ENCODE measurements at places on chromosomes 3 and 15.

GRCh38 chr15:47618241-47618640 is 99.1 kb upstream of the SEMA6D start:
- DNase-seq: no peak

GRCh38 chr3:21839592-21839991 is 88.6 kb upstream of the ZNF385D start:
- DNase-seq: no peak

GRCh38 chr15:26325495-26325894 is 447.4 kb downstream of the GABRB3 start:
- no peak for DNase-seq

DNA sequence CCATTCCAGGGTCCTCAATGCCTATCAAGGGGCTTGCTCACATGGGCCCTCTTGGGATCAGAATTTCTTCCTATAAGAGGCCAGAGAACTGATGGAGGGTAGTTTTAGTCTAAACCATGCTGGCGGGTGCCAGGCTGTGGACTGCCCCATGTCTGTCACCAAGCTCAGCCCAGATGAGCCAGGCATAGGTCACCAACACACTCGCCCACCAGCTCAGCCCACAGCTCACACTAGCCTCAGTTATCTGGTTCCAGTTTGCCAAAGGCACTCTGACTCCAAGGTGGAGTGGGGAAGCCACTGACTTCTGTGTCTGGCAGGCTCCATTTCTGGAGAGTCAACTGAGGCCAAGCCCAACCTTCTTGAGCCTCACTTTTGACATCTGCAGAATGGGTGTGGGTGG is 50.7 kb upstream of the INSYN1 start:
- no peak for DNase-seq

GRCh38 chr3:173354124-173354523 is 43.4 kb upstream of the NLGN1 start:
- DNase-seq: no peak

GRCh38 chr3:119322021-119322834 is 28.0 kb downstream of the ARHGAP31 start:
- DNase-seq: peak; percentile 17

DNA sequence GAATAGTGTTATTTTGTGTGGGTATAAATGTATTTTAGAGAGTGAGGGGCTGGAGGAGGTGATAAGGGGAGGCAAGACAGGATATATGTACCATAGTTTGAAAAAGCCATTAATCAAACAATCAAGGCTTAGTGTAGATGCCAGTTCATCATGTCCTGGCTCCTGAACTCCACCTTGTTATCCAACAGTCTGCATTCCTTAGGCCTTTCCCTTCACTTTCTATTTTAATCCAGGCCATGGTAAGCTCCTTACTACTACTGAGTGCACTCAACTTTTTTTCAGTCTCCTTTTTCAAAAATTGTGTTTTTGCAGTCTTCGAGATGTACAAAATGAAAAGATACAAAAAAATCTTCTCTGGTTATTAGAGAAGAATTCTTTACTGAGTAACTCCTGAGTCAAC is 700.5 kb upstream of the NAALADL2 start:
- no peak for DNase-seq

GRCh38 chr15:92809880-92810361 is 90.2 kb upstream of the CHD2 start:
- DNase-seq: peak; percentile 56

- DNase-seq: no peak
These were observed 8.4 kb downstream of the DUOX2 start for GRCh38 chr15:45105586-45105985.

DNA sequence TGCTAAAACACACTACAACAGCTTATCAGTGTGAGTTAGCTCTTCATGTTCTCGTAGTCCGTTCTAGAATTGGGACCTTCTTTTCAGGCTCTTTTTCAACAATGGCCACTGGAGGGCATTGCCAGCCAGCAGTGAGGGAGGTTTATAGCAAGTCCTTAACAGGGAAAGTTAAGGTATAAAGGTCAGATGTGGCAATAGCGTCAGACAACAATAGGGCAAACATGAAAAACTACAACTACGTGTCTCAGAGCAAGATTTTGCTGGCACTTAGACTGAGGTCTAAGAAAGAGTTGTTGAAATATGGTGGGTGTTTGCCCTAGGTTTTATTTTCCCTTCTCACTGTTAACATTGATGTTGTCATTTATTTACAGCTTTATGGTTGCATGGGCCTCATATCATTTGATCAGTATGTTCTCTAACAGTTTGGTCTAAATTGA is 161.4 kb downstream of the GMNC start:
- DNase-seq: no peak

- no peak for DNase-seq
These were observed 1.7 kb upstream of the VPS18 start for GRCh38 chr15:40892447-40893012.

GRCh38 chr3:178558637-178559036 is 22.4 kb downstream of the KCNMB2 start:
- no peak for DNase-seq

DNA sequence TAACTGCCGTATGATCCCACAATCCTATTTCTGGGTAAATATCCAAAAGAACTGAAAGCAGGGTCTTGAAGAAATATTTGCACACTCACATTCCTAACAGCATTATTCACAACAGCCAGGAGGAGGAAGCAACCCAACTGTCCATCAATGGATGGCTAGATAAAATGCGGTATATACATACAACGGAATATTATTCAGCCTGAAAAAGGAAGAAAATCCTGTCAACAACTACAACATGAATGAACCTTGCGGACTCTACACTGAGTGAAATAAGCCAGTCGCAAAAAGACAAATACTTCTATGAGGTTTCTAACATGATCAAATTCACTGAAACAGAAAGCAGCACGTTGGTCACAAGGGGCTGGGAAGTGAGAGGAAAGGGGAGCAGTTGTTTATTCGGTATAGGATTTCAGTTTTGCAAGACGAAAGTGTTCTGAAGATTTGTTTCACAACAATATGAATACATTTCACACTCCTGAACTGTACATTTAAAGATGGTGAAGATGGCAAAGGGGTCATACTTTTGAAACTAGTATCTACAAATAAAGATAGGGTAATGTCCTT is 6.2 kb downstream of the DLG1 start:
- DNase-seq: no peak

- no peak for DNase-seq
These were observed 64.2 kb upstream of the IL12A start for GRCh38 chr3:159924411-159924810.

- peak; percentile 5 for DNase-seq
These were observed at the start of gene ATP2B2 for GRCh38 chr3:10505050-10505790. TSS of gene ATP2B2 (minus strand) at chr3:10505586. CDS start at chr3:10449543, 56,043 bp downstream.

DNA sequence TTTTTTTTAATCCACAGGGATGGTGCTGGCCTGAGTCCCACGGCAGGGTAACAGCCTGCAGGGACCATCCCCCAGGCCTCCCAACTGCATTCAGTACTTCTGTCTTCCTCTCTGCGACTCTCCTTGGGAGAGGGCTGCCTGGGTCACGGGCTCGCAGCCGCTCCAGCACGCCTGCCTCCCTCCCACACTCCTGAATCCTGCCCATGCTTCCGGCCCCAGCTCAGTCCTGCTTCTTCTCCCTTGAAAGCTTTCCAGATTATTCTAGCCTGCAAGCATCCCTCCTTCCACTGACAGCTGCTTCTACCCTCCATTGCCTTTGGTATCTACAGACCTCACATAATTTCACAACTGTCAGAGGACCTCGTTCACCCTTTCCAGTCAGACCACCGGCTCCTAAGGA is 32.4 kb downstream of the MEGF11 start:
- no peak for DNase-seq

GRCh38 chr3:19907523-19907922 is 26.5 kb downstream of the EFHB start:
- DNase-seq: no peak

- DNase-seq: no peak
These were observed 19.4 kb downstream of the RBP1 start for GRCh38 chr3:139519998-139520737.

GRCh38 chr15:60913900-60914299 is 315.2 kb downstream of the RORA start:
- no peak for DNase-seq

DNA sequence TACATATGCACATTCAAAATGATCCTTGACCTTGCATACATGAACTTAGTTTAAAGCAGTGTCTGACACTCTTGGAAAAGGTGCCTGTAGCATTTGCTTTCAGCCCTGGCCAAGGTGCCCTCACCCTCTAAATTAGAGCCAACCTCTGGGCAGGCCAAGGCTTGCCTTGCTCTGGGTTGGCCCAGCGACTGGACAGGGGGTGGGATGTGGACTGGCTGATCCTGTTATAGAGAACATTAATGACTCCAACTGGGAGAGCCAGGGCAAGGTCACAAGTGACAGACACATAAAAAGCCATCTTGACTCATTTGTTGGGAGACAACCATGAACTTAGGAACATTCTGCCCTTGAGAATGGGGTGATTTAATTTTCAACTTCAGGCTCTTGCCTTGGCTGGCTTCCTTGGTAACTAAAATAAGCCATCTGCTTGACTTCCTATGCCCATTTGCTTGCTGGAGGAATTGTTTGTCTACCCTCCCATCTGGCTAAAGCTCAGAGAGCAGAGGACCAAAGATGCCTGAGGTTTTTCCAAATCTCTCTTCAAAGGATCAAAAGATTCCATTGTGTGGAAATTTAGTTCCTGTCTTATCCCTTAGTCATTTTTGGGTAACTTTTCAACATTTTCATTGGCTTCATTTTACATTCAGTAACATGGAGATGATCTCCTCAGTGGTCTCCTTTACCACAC is 403.7 kb downstream of the SOX2 start:
- DNase-seq: no peak

GRCh38 chr15:82570721-82571508 is 30.7 kb upstream of the RPS17 start:
- no peak for DNase-seq

DNA sequence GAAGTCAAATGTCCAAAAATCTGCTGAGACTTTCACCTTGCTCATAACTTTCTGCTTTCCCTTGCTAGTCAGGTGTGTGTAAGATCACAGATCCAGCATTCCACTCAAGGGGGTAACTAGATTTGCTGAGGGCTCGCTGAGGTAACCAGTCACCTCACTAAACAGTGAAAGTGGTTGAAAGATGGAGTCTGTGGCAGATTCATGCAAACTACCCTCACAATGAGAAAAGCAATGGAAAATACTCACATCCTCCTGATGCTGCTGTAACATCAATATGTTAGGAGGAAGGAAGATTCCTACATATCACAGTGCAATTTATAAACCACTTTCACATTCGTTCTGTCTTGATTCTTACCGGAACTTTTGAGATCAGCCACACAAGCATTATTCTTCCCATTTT is 174.3 kb upstream of the BCL6 start:
- peak; percentile 27 for DNase-seq

DNA sequence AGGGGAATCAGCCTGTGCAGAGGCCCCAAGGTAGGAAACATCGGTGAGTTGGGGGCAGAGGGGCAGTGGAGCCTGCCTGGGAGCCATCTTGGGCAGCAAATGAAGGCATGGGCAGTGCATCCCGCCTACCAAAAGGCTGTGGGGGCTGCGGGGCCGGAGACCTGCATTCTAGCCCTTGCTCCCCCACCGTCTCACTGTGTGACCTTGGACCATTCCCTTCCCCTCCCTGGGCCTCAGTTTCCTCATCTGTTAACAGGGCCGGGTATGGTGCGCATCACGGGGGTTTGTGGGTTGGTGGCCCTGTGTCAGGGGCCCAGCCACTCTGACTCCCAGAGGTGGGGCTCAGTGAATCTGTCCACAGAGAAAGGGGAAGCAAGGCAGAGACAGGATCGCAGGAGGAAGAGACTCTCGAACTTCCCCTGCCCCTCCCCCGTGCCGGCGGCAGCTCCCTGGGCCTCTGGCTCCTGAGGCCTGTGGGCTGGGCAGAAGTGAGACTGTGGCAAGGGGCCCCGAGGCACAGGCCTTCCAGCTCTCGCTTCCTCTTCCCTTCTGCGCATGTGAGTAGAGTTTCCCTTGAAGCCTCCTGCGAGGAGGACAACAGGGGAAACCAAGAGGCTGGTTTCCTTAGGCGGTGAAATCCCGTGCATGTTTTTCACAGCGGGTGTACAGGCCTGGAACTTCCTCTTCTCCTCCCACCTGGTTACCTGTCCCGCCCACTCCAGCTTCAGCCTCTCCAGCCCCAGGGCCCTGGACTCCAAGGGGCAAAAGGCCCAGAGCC is 42.9 kb downstream of the IDH2 start:
- DNase-seq: peak; percentile 82

- DNase-seq: peak; percentile 57
These were observed 24.1 kb upstream of the OR5K4 start for GRCh38 chr3:98329392-98330124.

GRCh38 chr15:73438651-73439050 is 4.3 kb upstream of the REC114 start:
- no peak for DNase-seq

DNA sequence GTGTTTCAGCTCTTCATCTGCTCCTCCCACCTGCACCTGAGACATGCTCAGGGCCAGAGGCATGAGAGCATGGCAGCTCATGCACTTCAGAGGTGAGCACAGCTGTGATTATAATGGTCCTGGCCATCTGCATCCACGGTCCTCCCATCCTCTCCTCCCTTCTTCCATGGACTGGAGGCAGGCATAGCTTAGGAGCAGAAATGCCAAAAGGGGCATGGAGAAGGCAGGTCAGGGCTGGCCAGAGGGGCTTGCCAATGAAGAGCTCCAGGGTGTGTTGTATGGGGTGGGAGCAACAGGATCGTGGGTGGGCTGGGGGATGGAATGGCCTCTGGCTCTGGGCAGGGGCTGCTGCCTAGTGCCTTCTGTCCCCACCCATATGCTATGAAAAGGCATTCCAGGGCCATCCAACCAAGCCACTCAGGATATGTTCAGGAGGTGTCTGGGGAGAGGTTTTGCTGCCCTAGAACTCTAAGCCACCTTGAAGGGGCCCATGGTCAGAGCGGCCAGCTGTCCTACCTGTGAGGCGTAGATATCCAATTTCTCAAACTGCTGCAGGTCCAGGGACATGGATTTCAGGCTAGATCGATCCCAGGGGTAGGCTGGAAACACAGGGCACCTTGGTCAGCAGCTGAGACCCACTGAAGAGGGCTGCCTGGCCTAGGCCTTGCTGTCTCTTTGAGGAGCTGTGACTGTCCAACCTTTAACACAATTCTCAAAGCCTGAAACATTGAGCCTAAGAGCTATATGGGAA is 26.1 kb downstream of the KY start:
- DNase-seq: no peak

GRCh38 chr15:65939901-65940617 is 70.8 kb downstream of the RAB11A start:
- no peak for DNase-seq

DNA sequence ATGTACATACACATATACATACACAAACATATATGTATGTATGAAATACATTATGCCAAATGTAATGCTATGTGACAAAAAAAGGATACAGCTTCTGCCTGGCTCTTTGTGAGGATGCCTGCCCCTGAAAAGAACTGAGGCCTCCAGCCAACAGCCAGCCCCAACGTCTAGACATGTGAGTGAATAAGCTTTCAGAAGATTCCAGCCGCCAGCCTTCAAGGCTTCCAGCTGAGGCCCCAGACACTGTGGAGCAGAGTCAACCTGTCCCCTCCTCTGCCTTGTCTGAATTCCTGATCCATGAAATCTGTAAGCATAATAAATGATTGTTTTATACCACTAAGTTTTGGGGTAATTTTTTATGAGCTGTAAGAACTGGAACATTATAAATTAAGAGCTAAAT is 24.7 kb downstream of the GXYLT2 start:
- no peak for DNase-seq
